Stimulated activated CD8-positive, alpha-beta memory T cell treated with anti-CD3 and anti-CD28 coated beads, Interleukin-2, amount 100 ng/mL, for 48 hours (primary cell): ENCODE measurements at places on chromosomes 13 and 19.

- DNase-seq: no peak
Observed at GRCh38 chr13:21243045-21243897, 66.8 kb downstream of the MRPL57 start.

DNA sequence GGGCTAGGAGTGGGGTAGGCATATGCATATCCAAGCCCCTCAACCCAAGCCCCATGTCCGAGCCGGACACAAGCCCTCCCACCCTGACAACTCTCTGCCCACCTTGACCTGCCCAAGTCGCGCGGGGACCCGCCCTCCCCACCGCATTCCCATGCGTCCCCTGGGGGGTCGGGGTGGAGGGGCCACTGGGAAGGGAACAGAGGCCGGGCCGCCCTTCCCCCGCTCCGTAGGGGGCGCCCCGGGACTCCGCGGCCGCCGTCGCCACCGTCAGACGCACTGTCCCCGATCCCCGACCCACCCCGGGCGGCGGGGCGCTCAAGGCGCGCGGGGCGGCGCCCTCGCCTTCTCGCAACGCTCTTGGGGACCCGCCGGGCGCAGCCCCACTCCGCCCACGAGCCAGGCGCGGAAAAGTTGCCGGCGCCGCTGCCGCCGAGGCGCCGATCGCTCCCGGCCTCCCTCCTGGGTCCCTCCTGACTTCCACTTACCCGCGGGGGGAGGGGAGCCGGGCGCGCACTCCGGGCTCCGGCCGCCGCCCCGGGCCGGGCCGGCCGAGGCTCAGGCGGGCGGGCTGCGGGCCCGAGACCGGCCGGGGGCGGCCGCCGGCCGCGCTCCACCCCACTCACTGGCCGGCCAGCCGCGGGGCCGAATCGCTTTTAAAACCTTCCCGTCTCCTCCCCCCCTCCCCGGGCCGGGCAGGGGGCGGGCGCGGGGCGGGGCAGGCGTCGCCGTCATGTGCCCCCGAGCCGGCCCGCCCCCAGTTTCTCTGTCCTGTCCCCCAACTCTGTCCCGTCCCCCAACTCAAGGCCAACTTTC, 34.4 kb upstream of the NANOS3 start:
- peak; percentile 65 for DNase-seq

GRCh38 chr13:27997904-27998522, 9.5 kb upstream of the URAD start:
- DNase-seq: no peak

GRCh38 chr13:36666477-36667229, 7.2 kb upstream of the SERTM1 start:
- no peak for DNase-seq

- DNase-seq: no peak
Observed at GRCh38 chr19:15398501-15399233, 19.1 kb upstream of the AKAP8 start.

DNA sequence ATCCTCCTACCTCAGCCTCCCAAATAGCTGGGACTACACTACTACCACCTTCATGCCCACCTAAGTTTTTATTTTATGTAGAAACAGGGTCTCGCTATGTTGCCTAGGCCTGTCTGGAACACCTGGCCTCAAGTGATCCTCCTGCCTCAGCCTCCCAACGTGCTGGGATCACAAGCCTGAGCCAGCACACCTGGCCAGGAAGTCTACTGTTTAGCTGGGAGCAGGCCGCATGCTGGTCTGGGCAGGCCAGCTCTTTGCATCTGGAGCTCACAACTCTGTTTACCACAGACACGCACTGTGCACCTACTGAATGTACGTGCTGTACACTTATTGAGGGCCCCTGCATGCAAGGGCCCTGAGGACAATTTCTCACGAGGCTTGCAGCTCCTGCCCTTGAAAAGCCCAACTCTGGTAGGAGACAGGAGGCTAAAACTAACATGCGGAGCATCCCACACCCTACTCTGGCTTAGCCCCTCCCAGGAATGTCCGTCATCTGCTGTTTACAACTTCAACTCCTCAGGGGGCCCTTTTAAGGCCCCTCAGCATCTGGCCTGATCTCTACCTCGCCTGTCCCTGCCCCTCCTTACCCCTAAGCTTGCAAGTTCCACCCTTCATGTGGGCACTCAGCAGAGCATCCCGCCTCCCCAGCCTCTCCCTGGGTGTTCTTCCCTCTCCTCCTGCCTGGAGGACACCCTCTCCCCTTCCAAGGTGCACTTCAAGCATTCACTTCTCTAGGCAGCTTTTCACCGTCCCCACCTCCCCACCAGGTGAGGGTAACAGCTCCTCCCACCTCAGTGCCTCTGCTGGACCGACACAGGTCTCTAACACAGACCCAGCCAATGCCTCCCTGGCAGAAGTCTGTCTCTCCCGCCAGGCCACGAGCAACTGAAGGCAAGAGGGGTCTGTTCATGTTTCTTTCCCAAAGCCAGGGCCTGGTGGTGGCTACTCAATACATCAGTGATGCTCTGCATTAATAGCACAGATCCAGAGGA, 114.2 kb upstream of the UQCRFS1 start:
- no peak for DNase-seq

DNA sequence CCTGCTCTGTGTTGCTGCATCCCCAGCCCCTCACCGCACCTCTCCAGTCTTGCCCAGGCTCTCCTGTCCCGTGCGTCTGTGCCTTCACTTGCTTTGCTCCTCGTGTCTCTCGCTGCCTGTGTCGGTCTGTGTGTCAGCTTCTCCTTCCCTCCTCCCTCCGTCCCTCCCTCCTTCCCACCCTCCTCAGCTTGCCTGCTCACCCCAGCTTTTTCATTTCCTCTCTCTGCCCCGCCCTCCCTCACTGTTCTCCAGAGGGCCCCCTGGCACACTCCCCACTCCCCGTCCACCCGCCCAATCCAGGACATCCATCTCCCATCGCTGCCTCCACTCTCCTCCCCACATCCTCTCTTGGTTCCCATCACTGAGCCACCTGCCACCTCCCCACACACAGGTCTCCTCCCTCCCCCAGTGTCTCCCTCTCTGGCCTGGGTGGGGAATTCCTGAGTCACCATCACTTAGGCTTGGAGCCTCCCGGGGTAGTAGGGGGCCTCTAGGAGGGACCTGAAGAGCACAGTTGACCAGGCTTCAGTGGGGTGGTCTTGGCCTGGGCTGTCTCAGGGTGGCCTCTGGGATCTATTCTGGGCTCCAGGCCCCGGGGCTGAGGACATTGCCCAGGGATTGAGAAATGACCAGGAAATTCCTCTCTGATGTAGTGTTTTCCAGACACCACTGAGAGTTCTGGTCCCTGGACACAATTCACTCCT, at the start of gene PTGIR:
TSS of gene PTGIR (minus strand) at position 132 of the 704 bp plus-strand sequence. CDS start 864 bp downstream, outside the sequence.
- no peak for DNase-seq

DNA sequence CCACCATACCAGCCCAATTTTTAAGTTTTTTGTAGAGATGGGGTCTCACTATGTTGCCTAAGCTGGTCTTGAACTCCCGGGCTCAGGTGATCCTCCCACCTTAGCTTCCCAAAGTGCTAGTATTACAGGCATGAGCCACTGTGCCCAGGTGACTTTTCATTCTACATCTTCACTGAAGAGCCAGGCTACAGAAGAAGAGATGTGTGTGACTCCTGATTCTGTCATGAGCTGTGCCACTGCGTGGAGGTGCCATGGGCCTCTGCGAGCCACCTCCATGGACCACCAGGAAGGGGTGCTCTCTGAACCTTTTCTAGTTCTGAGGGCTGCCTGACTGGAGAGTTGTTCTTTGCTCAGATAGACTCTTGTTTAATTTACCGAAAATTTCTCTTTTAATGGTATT, 56.6 kb upstream of the RANBP3 start:
- DNase-seq: no peak

GRCh38 chr19:30340771-30341561, 31.2 kb upstream of the ZNF536 start:
- DNase-seq: no peak

- no peak for DNase-seq
Observed at GRCh38 chr19:16897856-16898161, 9.0 kb downstream of the F2RL3 start.
